GM13977 (cell line): ENCODE measurements at places on chromosomes 3 and 15.

DNA sequence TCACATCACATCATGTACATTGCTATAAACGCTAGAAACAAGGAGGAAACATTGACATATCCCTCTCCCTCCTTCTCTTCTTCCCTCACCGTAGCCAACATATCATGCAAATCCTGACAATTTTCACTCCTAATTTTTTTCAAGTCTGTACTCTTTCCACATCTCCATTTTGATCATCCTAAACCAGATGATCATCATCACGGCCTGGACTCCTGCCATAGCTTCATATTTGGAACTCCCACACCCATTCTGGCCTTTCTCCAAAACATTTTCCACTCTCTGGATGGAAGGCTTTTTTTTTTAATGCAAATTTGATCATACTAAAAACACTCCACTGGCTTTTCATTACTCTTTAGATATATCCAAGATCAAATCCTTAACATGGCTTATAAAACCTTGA is 248.0 kb upstream of the CNTN3 start:
- no peak for DNase-seq

GRCh38 chr15:99981191-99981647 is 248.0 kb upstream of the LYSMD4 start:
- DNase-seq, result no peak

GRCh38 chr15:99453637-99454030 is 112.2 kb upstream of the MEF2A start:
- DNase-seq, result no peak

GRCh38 chr3:11006986-11007933 is 14.7 kb downstream of the SLC6A1 start:
- no peak for DNase-seq

DNA sequence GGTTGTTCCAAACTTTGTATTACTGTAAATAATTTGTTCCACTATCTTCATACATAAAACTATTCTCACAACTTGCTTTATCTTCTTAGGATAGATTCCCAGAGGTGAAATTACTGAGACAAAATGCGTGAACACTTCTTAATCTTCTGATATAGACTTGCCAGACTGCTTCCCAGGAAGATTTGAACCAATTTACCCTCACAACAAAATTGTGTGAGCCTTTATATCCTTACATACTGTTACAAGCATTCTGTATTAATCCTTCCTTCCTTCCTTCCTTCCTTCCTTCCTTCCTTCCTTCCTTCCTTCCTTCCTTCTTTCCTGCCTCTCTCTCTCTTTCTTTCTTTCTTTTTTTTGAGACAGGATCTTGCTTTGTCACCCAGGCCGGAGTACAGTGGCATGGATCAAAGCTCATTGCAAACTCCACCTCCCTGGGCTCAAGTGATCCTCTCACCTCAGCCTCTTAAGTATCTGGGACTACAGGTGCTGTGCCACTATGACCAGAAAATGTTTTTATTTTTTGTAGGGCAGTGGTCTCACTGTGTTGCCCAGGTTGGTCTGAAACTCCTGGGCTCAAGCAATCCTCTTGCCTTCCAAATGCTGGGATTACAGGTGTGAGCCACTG is 57.1 kb upstream of the SSR3 start:
- no peak for DNase-seq

GRCh38 chr15:75843678-75844581 is 683 bp downstream of the UBE2Q2 start:
- peak; percentile 87 for DNase-seq

DNA sequence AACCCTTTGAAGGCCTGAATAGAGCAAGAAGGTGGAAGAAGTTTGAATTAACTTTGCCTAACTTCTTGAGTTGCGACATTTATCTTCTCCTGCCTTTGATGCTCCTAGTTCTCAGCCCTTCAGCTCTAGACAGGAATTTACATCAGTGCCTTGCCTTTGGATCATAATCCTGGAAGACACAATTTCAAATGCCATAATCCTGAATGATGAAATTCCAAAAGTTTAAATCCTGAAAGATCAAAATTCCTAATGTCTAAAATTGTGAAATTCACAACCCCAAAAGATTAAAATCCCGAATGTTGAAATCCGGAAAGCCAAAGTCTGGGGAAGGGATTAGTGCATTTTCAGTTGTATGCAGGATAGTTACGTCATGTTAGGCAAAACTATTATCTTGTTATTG is 166.6 kb upstream of the PDZRN3 start:
- DNase-seq, result no peak

- DNase-seq, result no peak
Observed at GRCh38 chr15:64525828-64526530, 65.6 kb downstream of the ZNF609 start.

DNA sequence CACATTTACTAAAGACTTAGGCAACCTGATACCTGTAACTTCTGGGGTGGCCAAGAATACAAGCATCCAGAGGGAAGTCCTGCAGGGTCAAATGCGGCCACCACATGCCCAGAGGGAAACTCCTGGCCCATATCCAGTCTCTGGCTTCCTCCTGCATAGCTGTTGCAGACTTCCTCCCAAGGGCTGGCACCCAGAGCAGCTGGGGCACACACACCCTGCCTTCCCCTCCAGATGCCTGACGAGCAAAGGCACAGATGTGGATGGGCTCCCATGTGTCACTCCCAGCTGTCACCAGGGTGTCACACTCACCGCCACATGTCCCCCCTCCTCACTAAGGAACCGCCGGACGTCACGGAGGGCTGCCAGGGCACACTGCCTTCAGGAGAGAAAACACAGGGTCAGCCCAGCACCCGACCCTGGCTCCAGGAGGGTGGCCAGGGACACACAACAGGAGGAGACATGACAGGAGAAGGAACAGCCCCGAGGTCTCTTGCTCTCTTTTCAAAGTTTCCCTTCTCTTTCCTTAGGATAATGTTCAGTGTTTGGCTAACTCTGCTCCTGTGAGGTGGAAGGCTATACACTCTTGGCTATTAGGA is 13.2 kb downstream of the PFKFB4 start:
- no peak for DNase-seq

DNA sequence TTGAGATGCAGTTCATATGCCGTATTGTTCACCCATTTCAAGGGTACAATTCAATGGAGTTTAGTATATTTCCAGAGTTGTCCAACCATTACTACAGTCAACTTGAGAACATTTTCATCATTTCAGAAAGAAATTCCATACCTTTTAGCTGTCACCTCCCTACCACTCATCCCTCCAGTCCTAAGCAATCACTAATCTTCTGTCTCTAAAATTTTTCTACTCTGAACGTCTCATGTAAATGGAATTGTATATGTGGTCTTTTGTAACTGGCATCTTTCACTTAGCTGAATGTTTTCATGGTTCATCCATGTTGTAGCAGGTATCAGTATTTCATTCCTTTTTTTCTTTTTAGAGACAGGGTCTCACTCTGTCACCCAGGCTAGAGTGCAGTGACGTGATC is 51.1 kb downstream of the CMTM7 start:
- DNase-seq, result no peak

DNA sequence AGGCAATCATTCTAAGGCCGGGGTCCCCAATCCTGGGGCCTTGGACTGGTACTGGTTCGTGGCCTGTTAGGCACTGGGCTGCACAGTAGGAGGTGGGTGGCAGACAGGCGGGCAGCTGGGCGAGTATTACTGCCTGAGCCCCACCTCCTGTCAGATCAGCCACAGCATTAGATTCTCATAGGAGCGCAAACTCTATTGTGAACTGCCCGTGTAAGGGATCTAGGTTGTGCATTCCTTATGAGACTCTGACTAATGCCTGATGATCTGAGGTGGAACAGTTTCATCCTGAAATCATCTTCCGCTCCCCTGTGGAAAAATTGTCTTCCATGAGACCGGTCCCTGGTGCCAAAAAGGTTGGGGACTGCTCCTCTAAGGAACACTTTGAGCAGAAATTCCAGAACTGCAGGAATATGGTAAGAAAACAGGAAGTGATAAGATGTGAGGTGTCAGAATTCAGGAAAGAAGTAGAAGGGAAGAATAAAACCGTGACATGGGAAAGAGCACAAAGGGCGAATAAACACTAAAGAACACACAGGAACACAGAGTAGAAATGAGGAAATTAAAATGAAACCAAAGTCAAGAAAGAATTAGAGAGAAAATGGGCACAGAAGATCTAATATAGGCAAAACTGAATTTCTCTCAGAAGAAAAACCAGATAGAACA is 57.6 kb downstream of the PDCD6IP start:
- no peak for DNase-seq

DNA sequence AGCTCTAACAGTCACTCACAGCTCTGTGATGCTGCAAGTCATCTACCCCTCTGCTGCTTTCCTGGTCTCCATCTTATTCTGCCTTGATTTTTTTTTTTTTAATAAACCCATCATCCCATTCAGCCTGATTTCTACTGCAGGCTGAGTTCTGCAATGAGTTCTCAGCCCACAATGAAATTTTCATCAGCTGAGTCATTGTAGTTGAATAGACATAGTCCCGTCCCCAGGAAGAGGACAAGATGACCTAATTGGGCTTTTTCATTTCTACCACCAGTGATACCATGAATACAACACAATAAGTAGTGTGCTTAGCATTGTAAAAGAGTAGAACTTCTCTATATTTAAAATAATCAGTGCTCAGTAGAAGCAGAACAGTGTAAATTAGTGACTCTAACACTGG is 59.3 kb downstream of the C3orf85 start:
- no peak for DNase-seq

DNA sequence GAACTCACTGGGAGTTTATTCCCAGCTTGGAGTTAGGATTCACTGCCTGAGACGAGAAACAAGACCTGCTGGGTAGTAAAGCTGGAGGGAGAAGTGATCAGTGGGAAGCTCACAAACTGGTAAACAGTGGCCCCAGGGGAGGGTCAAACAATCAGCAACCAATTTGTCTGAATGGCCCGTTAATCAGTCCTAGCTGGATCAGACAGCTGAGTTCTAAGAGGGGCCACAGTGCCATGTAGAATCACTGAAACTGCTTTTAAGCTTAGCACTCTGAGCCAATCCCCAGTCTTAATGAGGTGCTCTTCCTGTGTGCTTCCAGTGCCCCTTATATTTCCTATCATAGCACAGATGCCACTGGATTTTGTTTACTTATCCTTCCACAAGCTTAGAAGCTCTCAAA is 591.7 kb downstream of the RSL24D1 start:
- no peak for DNase-seq

- DNase-seq, result no peak
Observed at GRCh38 chr3:169348929-169349621, 314.4 kb downstream of the MECOM start.

- DNase-seq, result peak; percentile 6
Observed at GRCh38 chr3:6994081-6994668, 133.3 kb downstream of the GRM7 start.

- peak; percentile 21 for DNase-seq
Observed at GRCh38 chr3:152769523-152769922, 65.4 kb upstream of the P2RY1 start.

DNA sequence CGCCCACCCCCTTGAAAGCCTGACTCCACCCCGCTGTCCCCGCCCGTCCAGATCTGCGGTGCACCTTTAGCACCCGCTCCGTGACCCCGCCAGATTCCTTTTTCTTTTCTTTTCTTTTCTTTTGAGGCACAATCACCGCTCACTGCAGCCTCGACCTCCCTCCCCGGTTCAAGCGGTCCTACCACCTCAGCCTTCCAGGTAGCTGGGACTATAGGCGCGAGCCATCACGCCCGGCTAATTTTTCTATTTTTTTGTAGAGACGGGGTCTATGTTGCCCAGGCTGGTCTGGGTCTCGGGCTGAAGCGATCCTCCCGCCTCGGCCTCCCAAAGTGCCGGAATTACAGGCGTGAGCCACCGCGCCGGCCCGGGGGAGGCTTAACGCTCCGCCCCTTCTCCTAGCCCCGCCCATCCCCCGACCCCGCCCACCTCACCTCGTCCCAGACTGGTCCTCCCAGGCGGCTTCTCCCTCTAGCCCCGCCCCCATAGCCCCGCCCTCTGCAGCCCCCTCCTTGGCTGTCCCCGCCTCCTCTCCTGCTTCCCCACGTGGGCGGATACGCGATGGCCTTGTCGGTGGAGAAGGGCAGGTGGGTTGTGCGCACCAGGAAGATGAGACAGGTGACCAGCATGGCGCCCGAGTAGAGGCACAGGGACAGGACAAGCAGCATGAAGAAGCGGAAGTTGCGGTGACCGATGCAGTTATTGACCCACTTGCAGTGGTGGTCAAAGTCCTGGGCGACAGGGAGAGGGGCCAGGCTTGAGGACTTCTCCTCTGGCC is 3.2 kb downstream of the ZDHHC19 start:
- peak; percentile 88 for DNase-seq

DNA sequence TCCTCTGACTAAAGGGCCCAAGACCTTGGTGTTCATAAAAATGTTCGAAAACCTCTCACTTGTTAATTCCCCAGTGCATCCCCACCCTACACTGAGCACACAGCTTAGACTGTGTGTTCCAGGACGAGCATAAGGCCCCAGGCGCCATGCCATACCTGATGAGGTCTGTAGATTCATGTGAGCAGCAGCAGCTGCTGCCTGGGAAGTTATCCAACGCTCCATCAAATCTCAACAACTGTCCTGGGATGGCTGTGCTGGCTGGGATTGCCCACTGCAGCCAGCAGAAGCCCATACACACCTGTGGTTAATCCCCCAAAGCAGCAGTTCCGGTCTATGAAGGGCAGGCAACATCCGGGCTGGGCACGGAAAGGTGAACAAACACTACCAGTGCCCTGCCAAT is 391.2 kb downstream of the IL20RB start:
- DNase-seq, result no peak

- DNase-seq, result no peak
Observed at GRCh38 chr15:34795267-34796081, at the start of gene ACTC1. Gene ACTC1, minus strand, starts transcription at chr15:34795549. Its CDS starts 741 bp downstream, at chr15:34794808.

DNA sequence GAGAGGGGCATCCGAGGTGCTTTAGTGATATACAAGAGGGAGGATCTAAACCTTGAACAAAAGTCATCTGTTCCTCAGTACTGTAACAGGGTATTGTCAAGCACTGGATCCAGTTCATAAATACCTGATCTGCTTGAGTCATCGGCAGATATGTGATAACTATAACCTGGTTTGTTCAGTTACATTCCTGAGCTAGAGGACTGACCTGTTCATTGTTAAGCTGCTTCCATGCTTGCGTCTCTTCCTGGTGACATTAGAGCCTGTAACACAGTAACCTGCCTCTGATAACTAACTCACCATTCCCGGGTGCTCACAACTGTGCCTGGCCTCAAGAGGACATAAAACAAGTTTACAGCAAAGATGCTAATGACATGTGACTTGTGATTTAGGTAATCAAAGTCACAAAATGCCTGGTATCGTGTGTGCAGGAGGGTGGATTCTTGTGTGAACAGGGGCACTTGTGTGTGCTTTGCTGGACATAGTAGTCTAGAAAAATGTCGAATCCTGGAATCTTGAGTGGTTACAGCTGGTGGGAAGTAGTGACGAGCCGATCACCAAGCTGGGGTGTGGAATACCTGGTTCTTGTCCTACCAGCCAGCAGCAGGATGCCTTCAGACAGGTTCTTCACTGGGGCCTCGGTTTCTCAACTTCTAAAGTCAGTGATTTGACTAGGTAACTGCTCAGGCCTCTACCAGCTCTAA is 30.9 kb upstream of the POLR2M start:
- DNase-seq, result no peak
